NCI-H1930 (cell line): ENCODE measurements at places on chromosomes 1 and 21.

- DNase-seq = no peak
These were observed 416.1 kb downstream of the MRPL39 start for GRCh38 chr21:25191141-25191540.

DNA sequence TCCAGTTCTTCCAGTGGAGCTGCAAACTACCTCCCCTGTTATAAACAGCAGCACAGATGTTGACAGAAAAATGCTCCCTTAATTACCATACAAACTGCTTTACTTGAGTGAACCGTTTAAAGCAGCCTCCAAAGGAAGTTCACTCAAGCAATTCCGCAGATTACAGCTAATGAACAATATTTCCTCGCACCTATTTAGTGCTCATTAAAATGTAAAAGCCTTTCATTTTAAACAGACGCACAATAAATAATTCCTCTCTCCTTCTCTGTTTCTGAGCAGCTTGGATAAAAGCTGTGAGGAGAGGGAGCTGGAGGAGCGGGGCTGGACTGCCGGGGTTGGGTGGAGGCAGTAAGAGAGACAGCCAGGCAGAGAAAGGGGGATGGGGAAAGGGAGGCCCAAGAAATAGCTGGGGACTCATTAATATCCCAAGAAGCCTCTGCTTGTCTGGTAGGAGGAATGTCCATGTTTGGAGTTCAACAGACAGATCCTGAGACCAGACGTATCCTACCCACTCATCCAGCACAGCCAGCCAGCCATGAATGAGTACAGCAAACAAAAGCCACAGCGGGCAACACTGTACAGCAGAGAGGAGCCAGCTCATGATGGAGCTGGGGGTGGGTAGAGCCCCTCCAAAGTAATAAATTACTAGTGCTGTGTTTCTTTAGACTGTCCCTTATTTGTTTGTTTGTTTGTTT, 227.7 kb downstream of the GPATCH2 start:
- no peak for DNase-seq

GRCh38 chr1:37741130-37741529, 23.8 kb downstream of the EPHA10 start:
- no peak for DNase-seq

GRCh38 chr1:65946376-65946775, 153.7 kb downstream of the PDE4B start:
- no peak for DNase-seq

DNA sequence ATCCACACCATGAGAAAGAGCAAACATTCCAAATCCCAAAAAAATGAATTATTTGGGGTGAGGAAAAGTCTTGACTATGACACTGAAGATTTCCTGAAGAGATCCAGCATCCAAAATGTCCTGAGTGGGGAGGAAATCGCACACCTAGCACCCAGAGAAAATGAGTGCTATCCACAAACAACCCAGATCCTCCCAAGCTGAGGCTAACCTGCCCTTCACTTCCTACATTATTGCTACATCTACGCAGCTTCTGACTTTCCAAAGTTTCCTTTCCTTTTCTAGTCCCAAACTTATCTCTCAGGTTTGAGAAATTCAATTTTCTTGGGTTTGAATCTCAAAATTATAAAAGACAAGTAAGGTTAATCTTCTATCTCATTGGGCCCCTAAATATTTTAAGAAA, 906 bp upstream of the RGS13 start:
- DNase-seq = no peak

DNA sequence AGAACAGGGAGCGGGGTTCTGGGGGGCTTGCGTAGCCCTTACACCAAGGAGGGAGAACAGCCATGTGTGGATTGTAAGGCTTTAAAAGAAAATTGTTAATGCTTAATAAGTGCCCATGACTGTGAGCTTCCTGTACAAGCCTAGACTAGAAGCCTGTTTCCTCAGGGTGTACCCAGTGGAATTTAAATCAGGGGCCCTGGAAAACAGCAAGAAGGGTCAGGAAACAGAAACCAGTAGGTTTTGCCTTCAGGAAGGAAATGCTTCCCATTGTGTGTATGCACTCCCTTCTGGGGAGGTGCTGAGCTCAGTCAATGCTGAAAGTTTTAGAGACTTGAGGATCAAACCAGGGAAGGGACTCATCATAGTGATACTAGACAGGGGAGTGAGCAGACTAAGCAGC, 12.7 kb downstream of the UTP11 start:
- no peak for DNase-seq

- no peak for DNase-seq
These were observed 86.4 kb downstream of the PLXNA2 start for GRCh38 chr1:208157769-208158168.

- DNase-seq = no peak
These were observed at the start of gene MAP3K7CL for GRCh38 chr21:29130270-29130969. Gene MAP3K7CL, plus strand, starts transcription at chr21:29130644. Its CDS starts 2,701 bp downstream, at chr21:29133345.

DNA sequence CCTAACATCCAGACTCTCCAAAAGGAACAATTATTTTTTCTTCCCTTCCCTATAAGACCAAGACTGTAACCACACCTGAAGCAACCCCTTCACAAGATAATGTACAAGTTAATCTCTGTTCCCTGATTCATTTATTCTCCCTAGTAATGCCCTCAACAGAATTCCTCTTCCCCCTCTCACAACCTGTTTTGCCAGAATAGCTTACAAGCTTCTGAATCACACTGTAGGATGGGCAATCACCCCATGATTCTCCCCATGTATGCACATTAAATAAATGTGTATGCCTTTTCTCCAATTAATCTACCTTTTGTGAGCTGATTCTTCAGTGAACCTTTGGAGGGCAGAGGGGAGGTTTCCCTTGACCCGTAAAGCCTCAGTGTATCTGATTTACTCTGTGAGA, 20.9 kb upstream of the RNF11 start:
- no peak for DNase-seq
